ENCODE measurements at places on chromosomes 3 and 15.

DNA sequence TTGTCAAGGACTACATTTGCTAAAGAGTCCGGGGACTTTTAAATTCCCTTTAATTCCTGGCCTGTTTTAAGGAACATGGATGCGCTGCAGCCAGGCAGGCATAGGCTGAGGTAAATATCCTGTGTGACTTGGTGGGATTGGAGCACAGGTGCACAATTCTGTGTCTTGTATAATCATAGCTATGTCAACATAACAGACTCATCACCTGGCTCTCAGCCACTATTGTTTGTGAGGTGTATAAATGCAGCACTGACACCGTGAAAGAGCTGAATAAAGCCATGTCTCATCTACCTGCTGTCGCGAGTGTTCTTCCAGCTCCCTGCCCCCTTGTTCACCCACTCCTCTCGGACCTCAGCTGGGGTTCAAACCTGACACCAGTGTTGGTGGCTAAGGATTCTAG lies 109.7 kb downstream of the MFSD1 start:
- no peak for DNase-seq

- DNase-seq: no peak
Observed at GRCh38 chr15:88701561-88702095, 62.8 kb downstream of the ISG20 start.

- DNase-seq: no peak
Observed at GRCh38 chr3:44242721-44243120, 1.0 kb downstream of the TOPAZ1 start.

DNA sequence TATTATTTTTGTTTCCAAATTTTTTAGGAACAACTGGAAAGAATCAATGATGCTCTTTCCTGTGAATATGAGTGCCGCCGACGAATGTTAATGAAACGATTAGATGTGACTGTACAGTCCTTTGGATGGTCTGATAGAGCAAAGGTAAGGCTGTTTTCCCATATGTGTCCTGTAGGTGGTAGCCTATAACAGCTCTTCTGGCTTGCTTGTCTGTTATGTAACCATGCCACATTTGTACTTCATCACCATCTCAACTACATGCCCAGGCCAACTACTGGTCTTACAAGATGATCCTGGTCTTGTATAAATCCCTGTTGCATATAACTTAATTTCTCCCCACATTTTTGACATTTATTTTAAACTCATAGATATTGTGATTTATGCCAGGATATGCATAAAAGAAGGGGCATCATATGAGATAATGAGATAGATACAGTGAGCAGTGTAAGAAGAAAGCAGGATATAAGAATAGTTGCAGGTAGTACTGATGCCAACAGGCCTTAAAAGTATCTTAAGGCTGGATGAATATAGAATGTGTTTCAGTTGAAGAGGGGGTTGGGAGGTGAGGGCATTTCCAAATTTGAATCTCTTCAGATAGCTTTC lies 20.3 kb downstream of the FAM98B start:
- no peak for DNase-seq

- DNase-seq: no peak
Observed at GRCh38 chr3:189827108-189827507, 195.9 kb downstream of the TP63 start.

DNA sequence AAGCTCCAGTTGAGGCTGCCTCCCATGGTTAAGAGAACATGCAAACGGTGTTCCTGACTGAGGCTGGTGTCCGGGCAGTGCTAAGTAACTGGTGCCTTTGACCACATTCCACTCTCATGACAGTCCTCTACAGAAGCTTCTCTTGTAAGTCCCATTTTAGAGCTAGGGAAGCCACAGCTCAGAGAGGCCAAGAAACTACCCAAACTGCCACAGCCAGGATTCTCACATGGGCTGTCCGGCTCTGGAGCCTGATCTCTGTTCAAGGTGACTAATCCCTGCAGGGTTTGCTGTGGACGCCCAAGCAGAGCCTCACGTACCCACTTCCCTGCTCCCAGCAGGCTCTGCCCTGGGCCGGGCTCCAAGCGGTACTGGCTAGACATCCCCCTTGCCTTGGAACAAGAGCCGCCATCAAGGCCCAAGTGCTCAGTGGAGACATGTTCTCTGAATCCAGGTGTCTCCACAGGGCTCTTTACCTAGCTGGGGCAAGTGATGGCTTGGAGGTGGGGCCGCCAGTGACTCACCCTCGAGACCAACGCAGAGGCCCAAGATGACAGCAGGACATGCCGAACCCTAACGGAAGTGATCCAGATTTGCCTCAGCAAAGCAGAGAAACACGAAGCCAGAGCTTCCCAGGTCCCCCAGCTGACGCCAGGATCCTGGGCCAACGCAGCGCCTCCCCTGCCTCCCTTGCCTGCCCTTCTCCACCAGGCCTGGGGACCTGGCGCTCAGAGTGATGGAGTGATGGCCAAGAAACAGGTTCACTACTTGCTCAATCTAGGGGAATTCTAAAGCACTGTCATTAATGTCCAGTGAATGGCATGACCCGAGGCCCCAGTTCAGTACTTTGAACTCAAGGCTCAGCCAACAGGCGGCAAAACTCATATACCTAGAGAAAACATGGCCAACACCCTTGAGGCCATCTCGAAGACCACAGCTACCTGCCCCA lies 24.4 kb downstream of the KLHL25 start:
- no peak for DNase-seq

- DNase-seq: no peak
Observed at GRCh38 chr3:187618722-187619121, 51.5 kb downstream of the SST start.

GRCh38 chr3:72095521-72095920 lies 310.6 kb upstream of the PROK2 start:
- DNase-seq: no peak

DNA sequence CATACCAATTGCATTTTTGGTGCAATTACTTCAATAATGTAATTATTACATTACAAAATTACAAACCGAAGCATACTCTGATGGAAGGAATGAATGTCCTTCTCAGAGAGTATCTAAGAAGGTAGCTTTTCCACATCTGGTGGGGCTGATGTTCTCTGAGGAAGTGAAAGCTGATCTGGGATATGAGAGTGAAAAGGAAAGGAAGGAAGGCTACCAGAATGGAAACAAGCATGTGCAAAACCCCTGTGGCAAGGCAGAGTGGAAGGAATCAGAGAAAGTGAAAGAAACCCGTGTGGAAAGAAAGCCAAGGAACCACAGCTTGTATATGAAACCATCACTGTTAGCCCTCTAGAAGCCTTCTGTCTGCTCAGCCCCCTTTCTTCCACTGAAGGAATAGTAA lies 35.3 kb upstream of the GOLGA8A start:
- DNase-seq: no peak

GRCh38 chr3:43959498-43960447 lies 269.0 kb downstream of the ABHD5 start:
- no peak for DNase-seq

DNA sequence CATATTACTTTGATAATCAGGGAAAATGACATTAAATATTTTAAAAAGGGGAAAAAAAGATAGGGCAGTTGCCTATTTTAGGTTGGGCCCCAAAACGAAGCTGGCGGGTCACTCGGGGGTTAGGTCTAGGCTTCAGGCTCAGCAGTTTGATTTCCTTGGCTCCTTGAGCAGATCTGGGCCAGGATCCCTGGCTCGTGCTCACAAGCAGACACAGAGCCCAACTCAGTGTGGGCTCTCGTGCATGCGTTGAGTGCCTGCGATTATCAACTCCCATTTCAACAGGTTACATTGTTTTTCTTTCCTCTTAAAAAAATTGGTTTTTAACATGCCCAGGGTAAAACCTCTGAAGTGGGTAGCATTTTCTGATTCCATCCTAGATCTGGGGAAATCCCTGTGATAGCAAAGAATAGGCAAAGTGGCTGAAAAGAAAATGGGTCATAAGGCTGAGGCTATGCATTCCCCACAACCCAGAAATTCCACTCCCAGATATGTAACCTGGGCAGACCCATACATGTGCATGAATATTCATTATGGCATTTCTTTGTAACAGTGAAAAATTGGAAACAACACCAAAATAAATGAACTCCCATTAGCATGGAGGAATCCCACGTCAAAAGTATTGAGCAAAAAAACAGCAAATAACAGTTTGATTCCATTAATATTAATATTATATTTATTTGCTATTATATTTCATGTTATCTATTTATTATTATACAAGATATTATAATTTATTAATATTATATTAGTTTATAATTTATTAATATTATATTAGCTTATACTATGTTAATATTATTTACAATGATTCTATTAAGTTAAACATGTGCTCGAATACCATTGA lies 27.8 kb downstream of the FAM43A start:
- no peak for DNase-seq

DNA sequence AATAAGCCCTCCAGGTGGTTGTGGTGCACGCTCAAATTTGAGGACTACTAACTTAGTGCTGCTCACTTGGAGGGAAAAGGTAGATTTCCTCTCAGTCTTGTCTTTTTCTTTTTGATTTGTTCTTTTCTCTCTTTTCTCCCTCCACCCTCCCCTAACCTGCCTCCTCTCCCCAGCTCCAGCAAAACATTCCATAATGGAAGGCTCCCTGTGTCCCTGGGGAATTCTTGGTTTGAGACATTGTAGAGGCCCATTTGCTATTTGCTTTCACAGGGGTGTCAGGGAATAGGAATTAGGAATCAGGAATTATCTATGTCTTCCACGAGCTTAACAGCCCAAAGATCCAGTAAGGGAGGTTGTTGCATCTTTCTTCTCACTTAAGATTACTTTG lies 136.8 kb upstream of the UMPS start:
- DNase-seq: no peak

DNA sequence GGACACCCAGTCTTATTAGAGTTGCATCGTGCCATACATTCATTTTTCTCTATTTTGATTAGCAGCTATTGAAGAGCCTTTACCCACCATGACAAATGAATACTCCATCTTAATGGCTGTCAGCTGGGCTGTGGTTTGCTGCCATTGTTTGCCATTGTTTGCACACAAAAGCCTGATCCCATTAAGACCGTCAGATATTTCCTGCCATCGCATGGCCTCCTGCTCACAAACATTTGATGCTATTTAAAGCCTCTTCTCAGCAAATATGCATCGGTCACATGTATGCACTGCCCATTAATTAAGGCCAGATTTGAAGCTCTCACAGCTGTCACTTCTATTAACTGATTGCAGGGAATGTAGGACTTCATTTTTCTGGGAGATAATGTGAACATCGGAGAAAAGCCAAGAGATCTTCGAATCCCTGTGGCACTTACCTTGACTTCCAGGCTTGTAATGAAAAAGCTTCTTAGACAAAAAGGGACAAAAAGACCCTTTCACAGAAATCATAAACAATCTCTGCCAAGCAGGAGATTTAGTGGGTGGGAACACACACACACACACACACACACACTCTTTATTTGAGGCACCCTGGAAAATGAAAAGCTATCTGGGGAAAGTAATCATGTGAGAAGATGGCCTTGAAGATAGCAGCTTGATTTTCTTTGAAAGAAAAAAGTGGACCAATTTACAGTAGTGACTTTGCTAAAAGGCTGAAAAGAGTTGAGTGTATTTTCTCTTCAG lies 175.4 kb upstream of the NR2E3 start:
- no peak for DNase-seq

DNA sequence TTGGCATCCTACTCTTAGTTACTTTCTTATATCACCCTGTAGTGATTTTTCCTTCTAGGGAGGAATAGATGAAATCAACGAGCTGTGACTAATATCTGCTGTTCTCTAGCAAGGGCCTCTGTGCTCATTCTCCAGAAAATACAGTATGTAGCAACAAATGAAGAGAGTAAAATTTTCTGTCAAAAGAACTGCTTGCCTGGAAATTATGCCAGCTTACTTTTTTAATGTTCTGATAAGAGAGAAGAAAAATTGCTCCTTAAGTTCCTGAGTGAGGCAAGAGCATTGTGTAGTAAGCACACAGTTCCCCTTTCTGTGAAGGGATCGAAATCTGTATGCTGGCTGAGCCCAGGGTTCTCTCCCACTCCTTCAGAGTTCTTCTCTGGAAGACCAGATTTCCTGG lies 51.4 kb upstream of the GK5 start:
- DNase-seq: no peak

- DNase-seq: no peak
Observed at GRCh38 chr15:80106051-80106450, 46.6 kb downstream of the ZFAND6 start.

DNA sequence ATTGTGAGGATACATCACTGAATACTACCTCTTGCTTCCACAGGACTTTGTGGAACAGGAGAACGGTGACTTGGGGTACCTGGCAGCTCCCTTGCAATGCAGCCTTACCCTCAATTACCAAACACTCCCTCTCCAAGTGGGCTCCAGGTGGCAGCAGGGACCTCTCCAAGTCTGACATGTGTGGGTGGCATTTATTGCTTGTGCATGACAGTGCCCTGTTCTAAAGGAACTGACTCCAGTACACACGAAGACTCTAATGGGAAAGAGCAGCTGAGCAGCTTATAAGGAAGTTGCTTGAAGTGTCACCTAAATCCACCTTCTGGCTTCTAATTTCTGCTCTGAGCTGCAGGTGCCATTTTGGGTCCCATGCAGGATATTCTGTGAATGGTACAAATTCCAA lies 174.1 kb upstream of the SLCO3A1 start:
- no peak for DNase-seq

DNA sequence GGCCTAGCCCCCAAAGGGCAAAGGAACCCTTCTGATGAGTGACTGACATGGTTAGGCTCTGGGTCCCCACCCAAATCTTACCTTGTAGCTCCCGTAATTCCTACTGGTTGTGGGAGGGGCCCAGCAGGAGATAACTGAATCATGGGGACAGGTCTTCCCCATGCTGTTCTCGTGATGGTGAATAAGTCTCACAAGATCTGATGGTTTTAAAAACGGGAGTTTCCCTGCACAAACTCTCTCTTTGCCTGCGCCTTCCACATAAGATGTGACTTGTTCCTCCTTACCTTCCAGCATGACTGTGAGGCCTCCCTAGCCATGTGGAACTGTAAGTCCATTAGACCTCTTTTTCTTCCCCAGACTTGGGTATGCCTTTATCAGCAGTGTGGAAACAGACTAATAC lies 16.9 kb downstream of the TKT start:
- no peak for DNase-seq

- no peak for DNase-seq
Observed at GRCh38 chr15:82894971-82895520, 57.5 kb downstream of the HOMER2 start.

DNA sequence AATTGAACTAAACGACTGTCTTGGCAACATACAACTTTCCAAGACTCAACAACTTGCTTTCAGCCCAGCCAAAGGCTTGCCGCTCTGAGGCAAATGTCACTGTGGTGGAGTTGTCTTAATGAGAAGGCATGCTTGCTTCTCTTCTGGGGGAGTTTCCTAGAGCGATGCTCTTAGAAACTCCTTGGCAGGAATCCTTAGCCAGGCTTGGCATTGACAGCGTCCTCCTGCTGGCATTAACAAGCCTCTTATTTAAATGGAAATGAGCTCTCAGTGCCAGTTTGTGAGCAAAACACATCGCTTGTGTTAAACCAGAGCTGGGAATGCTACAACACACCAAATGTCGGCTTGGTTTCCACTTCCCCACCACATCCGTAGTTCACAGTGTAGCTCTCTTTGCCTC lies 265.5 kb upstream of the TPRG1 start:
- no peak for DNase-seq

All from esophagus squamous epithelium (tissue), 5 donors.